ENCODE measurements at places on chromosomes 4 and X. TPM values are rescaled to one million over a fixed set of nuclear protein-coding genes. Genes with fewer than 3 reads are reported as not detected.

Gene COMMD8
- 30.2 TPM for total RNA-seq

Gene FMR1NB
- not detected for total RNA-seq

GRCh38 chr4:147994076-147994475 lies 262.2 kb downstream of the ARHGAP10 start:
- no peaks in the 10 kb centered on the region for H3K4me1 ChIP-seq
- H3K4me3 ChIP-seq, result no peak overlapping the region
- no peaks in the 10 kb centered on the region for H3K27me3 ChIP-seq
- H3K27ac ChIP-seq, result no peak overlapping the region
- no peaks in the 10 kb centered on the region for H3K36me3 ChIP-seq

DNA sequence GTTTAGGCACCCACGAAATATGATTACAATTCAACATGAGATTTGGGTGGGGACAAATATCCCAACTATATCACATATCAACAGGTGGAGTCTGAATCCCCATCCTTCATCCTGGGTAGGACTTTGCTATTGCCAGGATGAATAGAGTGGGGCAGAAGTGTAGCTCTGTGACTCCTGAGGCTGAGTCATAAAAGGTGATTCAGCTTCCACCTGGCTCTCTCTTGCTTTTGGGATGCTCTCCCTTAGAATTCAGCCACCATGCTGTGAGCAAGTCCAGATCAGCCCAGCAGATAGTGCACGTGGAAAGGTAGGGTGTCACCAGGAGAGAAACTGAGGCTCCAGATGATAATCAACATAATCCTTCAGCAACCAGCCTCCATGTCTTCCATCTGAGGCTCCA lies 193.8 kb upstream of the BCOR start:
- H3K4me3 ChIP-seq, result no peak overlapping the region
- no peak for DNase-seq
- no peaks in the 10 kb centered on the region for H3K36me3 ChIP-seq

DNA sequence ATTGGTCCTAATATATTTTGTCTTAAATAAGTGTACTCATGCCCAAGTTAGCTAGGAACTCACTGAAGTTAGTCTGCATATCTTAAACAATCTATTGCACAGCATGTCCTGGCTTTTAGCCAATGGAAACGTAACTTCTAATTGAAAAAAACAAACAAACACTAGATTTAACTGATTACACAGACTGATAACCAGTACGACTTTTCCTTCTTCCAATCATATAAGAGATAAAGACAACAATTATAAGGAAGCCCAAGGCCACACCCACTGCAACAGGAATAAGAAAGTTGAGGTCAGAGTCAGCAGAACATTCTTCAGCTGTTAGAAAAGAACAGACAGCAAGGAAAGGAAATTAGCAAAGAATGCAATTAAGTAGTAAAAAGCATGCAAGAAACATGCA lies 40.8 kb downstream of the LAMP2 start:
- H3K4me1 ChIP-seq, result peaks cover 4% of the 10 kb centered on the region
- no peak overlapping the region for H3K27ac ChIP-seq
- no peak for DNase-seq
- no peaks in the 10 kb centered on the region for H3K27me3 ChIP-seq
- no peak overlapping the region for H3K4me3 ChIP-seq

DNA sequence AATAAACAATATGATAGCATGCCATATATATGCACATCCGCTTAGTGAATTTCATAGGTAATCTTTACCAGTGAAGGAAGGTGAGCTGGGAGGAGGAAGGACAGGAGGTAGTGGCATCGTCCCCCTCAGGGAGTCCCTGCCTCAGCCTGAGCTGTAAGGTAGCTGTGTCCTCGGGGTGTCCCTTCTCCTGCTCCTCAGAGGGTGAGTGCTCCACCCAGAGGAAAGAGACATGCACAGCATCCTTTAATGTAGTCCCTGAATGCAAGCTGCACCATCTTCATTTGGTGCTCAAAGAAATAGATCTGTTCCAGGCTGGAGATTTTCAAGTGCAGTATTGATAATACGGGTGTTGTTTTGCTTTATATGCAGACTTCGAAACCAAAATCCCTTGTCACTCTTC lies 330.4 kb upstream of the SFRP2 start:
- H3K27me3 ChIP-seq, result no peaks in the 10 kb centered on the region
- H3K36me3 ChIP-seq, result no peaks in the 10 kb centered on the region
- no peaks in the 10 kb centered on the region for H3K4me1 ChIP-seq
- no peak overlapping the region for H3K27ac ChIP-seq
- no peak for DNase-seq

DNA sequence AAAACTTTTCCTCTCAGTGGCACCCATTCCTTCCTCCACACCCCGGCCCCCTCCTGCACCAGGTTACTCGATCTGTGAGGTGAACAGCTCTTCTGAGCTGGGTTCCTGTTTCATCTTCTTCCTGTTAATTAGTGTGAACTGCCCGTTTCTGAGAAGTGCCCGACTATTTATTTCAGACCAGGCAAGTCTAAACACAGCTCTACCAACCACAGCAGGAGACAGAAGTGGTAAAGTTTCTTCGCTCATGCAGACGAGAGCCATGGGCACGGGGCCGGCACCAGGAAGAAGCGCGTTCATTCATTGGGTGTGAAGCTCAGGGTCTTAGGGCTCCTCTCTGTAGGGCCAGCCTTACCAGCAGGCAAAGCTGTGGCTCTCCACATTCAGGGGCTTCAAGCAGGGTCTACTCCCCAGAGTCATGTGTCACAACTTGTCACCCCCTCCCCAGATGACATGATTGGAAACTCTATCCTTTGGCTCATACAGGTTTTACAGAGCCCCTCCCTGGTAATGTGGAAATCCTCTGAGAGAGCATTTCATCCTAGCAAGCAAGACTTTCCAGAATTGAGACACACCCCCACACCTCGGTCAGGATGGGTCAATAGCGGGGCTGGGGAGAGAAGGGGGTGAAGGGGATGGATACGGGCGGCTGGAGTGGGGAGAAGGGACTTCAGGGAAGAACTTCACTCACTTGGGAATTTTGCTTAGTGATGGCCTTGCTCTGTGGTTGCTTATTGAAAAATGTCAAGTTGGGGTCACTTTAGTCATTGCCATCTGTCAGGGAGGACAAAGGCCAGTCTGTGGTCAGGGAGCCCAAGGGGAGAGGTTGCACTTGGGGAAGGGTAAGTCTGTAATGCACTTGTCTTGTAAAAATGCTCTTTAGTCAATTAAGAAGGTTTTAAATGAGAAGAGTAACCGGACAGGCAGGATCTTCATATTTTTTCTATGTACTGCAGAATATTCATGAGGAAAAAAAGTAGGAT lies 121.6 kb upstream of the TRIM2 start:
- peaks cover 62% of the 10 kb centered on the region for H3K4me1 ChIP-seq
- H3K27me3 ChIP-seq, result peaks cover 31% of the 10 kb centered on the region
- peak overlapping the region; percentile 69 for H3K27ac ChIP-seq
- no peaks in the 10 kb centered on the region for H3K36me3 ChIP-seq

DNA sequence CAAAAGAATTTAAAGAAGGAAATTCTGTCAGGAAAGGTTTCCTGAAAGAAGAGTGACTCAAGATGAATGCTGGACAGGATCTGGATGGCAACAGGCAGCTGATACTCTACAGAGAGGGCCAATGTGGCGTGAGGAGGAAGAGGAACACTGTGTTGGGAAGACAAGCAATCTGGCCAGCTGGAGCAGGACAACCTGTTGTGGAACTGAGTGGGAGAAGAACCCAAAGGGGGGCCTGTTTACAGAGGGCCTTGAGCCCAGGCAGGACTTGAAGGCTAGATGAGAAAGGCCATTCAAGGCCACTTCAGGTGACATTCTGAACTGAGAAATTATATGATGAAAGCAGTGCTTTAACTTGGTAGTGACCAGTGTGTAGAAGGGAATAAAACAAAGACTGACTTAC lies 8.5 kb downstream of the OTUD4 start:
- no peak for DNase-seq
- H3K36me3 ChIP-seq, result peaks cover 52% of the 10 kb centered on the region
- H3K4me3 ChIP-seq, result no peak overlapping the region
- H3K27ac ChIP-seq, result no peak overlapping the region
- peaks cover 40% of the 10 kb centered on the region for H3K4me1 ChIP-seq
- no peaks in the 10 kb centered on the region for H3K27me3 ChIP-seq
